ENCODE measurements at places on chromosomes 2 and 18. TPM values are rescaled to one million over a fixed set of nuclear protein-coding genes. Genes with fewer than 3 reads are reported as not detected.
A peak's percentile ranks its signal among the peaks of the same experiment; 100 is the strongest.

CNTNAP5 gene
- total RNA-seq: 1.7 TPM

GREB1L gene
- 6.8 TPM for total RNA-seq

BAZ2B gene
- 162 TPM for total RNA-seq

FIGN gene
- 1.9 TPM for total RNA-seq

GRCh38 chr18:12410081-12410481, 2.4 kb downstream of the PRELID3A start:
- peak; percentile 74 for DNase-seq

- DNase-seq: peak; percentile 30
These were observed 1136.9 kb upstream of the TMEFF2 start for GRCh38 chr2:193331676-193332075.

DNA sequence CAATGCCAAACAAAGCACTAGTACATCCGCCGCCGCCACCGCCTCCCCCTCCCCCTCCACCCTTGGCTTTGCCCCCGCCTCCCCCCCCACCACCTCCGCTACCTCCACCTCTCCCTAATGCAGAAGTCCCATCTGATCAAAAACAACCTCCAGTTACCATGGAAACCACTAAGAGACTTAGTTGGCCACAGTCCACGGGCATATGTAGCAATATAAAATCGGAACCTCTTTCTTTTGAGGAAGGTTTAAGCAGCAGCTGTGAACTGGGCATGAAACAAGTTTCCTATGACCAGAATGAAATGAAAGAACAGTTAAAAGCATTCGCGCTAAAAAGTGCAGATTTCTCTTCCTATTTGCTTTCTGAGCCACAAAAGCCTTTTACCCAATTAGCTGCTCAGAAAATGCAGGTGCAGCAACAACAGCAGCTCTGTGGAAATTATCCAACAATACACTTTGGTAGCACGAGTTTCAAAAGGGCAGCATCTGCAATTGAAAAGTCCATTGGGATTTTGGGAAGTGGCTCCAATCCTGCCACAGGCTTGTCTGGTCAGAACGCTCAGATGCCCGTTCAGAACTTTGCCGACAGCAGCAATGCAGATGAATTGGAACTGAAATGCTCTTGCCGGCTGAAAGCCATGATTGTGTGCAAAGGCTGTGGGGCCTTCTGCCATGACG, 168.0 kb downstream of the ASXL3 start:
- DNase-seq: no peak

DNA sequence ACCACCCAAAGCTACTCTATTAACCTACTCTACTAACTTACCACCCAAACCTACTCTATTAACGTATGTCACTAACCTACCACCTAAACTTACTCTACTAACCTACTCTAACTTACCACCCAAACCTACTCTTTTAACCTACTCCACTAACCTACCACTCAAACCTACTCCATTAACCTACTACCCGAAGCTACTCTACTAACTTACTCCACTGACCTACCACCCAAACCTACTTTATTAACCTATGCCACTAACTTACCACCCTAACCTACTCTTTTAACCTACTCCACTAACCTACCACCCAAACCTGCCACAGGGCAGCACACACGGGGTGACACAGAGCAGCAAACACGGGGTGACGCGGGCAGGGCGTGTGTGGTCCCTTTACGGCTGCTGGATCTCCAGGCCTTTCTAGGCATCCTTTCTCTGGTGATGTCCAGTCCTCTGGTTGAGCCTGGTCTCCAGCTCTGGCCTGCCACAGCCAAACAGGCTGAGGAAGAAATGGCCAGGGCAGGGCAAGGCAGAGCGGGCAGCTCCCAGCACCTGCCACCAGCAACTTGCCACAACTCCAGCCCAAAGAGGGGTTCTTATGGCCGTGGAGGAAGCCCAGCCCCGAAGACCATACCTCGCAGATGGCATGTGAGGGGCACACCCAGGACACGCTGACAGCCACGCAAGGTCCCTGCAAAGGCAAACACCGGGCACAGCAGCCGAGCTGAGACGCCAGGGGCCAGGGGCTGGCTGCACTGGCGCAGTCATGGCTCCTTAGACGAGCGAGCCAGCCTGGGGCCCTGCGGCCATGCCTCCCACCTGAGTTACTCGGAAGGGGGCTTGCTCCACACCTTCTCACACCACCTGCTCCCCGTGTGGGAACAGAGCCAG, 25.7 kb downstream of the PXDN start:
- no peak for DNase-seq

- DNase-seq: no peak
These were observed 194.4 kb upstream of the SPRED2 start for GRCh38 chr2:65626831-65627230.

DNA sequence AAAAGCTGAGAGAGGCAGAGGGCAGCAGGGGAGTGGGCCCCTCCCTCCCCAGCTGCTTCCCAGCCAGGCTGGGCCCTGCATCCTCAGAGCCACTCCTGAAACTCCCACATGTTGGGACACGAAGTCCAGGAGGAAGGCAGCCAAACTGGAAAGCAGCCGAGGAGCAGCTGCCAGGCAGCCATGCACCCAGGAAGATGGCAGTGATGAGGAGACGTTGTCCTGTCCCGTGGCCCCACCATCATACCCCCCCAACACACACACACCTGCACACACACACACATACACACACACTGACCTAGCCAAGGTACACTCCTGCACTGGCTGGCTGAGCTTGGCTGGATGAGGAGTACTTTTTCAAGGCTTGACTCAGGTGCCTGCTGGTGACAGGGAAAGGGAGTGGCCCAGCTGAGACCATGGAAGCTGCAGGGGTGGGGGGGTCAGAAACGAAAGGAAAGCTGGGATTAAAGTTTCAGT, 106.0 kb downstream of the CYP26B1 start:
- DNase-seq: peak; percentile 39

DNA sequence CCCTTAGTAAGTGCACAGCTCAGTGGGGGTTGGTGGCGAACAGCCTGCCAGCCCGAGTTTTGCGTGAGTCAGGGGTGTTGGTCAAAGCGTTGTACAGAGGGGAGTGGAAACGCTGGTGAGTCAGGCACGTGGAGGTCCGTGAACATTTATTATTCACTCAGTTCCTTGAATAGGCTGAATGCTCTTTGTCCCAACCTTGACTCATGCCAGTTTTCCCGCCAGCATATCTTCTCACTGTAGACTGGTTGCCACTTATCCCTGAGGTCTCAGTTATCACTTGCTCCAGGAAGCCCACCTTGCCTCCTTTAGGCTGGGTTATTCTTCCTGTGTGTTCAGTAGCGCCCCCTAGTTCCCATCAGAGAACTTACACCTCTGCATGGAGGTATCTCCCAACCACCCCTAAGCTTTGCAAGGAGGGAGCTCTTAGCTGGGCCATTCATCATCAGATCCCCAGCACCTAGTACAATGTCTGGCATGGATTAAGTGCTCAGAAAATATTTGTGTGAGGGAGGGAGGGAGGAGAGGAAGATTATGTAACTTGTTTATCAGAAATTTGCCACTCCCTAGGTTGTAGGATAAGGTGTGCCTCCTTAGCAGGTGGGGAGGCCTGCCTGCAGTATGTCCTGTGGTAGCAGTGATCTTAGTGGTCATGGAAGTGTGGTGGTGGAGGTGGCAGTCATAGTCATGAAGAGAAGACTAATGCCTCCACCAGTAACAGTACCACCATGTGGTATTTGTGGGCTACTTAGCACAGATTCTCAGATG, 72.1 kb downstream of the CABLES1 start:
- DNase-seq: no peak

DNA sequence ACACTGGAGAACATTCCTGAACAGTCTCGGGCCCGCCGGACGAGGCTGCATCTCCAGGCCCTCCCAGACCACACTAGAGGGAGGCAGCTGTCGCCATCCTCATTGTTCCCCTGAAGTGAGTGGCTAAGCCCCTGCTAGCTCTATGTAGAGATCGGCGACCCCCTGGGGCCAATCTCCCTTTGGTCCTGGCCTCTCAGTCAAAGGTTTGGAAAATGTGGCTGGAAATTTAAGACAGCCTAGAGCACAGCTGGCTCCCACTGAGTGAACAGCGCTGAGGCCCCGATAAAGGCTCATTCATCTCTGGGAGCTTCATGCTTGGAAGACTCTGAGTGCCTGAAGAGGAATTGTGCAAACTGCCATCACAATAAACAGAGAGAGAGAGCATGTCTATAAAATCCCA, 360.3 kb downstream of the CLIP4 start:
- DNase-seq: peak; percentile 66

GRCh38 chr18:35142275-35142615, 98.6 kb upstream of the ZNF397 start:
- DNase-seq: no peak
